ENCODE measurements at places on chromosomes 2 and 18. TPM values are rescaled to one million over a fixed set of nuclear protein-coding genes. Genes with fewer than 3 reads are reported as not detected.

The PCGF1 gene
- 39.9 TPM for total RNA-seq

The FKBP1B gene
- total RNA-seq, result 11.8 TPM

The C2orf80 gene
- not detected for total RNA-seq

DNA sequence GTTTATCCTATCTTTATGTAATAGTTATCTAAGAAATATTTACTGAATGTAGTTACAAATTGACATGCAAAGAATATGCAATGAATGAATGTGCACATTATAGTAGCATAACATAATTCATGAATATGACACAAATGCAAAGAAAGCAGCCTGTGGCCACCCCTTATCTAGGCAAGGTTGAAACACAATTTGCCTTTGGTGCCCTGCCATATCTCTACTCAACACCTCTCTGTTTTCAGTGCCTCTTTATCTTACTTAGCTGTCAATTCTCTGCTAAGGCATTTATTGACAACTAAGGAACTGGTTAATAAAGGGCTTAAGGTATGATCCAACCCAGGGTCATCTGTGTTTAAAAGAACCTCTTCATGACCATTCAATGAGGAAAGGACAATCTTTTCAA is 18.9 kb downstream of the REV1 start:
- H3K27me3 ChIP-seq, result no peaks in the 10 kb centered on the region
- H3K4me1 ChIP-seq, result no peaks in the 10 kb centered on the region
- no peaks in the 10 kb centered on the region for H3K36me3 ChIP-seq
- no peak for DNase-seq
- no peak overlapping the region for H3K27ac ChIP-seq

- no peak for DNase-seq
- peaks cover 25% of the 10 kb centered on the region for H3K36me3 ChIP-seq
- H3K27me3 ChIP-seq, result no peaks in the 10 kb centered on the region
- no peak overlapping the region for H3K4me3 ChIP-seq
- no peaks in the 10 kb centered on the region for H3K4me1 ChIP-seq
These were observed 120.8 kb upstream of the ODC1 start for GRCh38 chr2:10568736-10569432.

GRCh38 chr2:225438248-225438647 is 38.7 kb downstream of the NYAP2 start:
- H3K4me1 ChIP-seq, result no peaks in the 10 kb centered on the region
- no peaks in the 10 kb centered on the region for H3K36me3 ChIP-seq
- H3K27ac ChIP-seq, result no peak overlapping the region
- no peaks in the 10 kb centered on the region for H3K27me3 ChIP-seq

All from HCT116 (cell line).